ENCODE measurements at places on chromosomes 2 and 18.

- DNase-seq: no peak
Measured at GRCh38 chr18:79615091-79615490, 64.5 kb upstream of the CTDP1 start.

GRCh38 chr18:33010149-33010548, 237.3 kb upstream of the KLHL14 start:
- peak; percentile 14 for DNase-seq

GRCh38 chr2:167157523-167157922, 269.2 kb downstream of the XIRP2 start:
- no peak for DNase-seq

DNA sequence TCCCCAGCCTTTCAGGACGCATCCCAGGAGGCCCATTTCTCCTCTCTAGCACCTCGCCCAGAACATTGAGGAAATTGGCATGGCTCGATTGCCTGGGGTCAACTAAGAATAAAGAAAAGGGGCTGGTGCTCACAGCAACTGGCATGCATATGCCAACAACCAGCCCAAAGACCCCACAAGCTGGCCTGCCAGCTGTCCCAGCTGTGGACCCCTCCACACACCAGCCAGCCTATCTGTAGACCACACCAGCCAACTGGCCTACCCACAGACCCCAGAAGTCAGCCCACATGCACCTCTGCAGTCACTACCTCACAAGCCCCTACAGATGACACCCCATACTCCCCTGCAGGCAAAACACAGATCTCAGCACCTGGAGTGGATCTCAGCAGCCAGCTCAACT, 123.8 kb upstream of the ID2 start:
- DNase-seq: no peak

GRCh38 chr2:60316381-60317033, 236.9 kb downstream of the BCL11A start:
- DNase-seq: no peak

- no peak for DNase-seq
Measured at GRCh38 chr2:242029422-242030225, 160.1 kb downstream of the RTP5 start.

DNA sequence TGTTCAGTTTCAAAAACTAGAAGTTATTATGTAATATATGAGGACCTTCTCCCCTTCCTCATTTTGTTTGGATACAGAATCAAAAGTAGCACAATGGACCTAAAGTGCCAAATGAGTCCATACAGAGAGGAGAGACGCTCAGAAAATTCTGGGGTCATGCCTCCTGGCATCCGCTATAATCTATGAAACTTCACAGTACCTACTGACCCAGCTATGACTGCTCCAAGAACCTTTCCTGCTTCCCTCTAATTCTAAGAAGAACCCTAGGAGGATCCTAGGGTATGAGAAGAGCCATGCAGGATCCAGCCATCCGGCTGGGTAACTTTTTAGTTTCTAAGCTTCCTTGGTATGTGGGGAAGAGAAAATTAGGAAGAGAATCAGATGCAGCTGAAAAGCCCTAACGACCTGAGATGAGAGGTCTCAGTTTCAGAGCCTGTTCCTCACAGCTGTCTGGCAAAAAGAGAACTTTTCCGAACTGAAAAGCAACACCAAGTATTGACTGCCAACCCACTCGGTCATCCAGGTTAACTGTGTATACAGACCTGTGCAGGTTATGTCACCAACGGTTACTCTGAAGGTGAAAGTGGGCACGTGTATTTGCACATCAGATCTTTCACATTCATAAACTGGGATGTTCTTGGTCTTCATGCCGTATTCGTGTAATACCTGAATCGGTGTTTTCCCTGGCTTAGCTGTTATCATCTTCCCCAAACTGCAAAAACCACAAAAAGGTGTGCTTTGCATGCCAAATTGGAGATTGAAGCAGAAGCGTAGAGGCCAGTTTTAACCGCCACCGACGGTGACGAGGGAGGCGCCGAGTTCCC, 1.1 kb downstream of the PRKRA start:
- peak; percentile 49 for DNase-seq

GRCh38 chr18:48785091-48785614, 165.6 kb downstream of the SMAD7 start:
- no peak for DNase-seq

DNA sequence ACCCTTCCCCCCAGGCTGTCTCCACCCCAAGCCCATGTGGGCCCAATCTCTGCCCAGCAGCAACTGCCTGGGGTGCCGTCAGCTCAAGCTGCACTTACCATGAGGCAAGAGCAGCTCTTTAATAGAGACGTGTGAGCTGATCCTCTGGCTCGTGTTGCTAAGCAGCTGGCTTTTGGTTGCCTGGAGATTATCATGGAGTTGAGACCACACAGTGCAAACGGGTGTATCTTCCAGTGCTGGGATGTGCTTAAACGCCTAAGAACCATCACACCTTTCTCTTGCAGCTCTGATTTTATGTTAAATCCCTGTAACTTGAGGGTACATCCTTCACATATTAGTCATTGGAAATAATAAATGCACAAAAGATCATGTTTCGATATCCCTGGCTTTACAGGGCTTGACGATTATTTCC, 271.1 kb downstream of the PRKCE start:
- peak; percentile 90 for DNase-seq

GRCh38 chr18:9394046-9394445, 59.5 kb downstream of the TWSG1 start:
- no peak for DNase-seq

- DNase-seq: peak; percentile 87
Measured at GRCh38 chr2:85678794-85679672, 11.0 kb upstream of the SFTPB start.

DNA sequence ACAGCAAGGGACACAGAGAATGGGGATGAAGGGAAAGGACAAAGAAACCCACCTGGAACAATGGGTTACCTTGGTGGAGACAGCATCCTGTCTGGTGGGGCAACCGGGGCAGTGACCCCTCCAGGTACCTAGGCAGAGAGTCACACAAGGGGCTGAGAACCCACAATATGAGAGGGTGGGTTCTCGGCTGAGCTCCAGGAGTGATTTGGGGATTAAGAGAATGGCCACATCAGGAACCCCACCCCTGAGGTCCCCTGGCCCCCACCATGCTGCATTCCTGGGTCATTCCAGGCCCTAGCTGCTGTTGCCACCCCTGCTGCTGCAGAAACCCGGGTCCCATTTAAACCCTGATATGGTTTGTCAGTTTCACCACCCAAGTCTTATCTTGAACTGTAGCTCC, 172.3 kb downstream of the RTP5 start:
- no peak for DNase-seq

DNA sequence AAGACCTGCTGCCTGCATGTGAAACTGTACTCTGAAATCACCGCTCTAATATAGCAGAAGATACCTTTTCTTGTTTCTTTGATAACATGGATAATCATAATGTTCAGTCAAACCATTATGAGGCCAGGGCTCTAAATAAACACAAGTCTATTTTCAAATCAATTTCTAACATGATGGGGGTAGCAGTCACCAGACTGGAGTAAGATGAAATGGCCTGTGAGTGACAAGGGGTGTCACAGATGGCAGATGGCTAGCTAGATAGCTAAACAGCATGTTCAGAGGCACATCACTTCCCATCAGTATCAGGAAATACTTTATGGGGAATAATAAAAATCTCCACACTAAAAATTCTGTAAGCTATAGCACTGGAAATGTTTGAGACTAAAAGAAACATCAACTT, 14.0 kb downstream of the MBD2 start:
- no peak for DNase-seq

DNA sequence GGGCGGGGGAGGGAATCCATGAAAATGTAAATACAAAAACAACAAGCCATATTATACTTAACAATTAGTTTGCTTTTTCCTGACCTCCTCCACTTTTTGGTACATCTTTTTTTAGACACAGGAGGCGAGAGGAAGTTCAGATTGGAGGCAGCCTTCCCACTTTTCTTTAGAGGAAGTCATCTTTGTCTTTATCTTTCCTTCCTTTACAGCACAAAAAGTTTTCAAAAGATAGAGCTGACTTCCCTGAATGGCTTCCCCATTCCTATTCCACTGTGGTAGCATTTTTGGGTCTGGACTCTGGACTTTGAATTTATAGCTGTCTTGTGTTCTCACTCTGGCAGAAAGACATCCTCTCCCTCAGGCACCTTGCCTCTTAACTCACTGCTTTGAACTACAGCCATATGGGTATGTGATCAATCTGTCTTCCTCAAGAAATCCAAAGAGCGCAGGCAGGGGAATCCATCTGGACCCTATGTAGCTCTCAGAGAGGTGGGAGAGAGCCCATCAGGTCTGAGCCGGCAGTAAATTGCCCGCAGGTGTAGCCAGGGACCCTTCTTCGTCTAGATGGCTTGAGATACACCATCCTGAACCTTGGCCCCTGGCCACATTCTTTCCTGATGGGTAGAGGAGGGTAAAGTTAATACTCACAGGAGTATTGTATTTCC, 101.9 kb downstream of the AQP4 start:
- DNase-seq: no peak

- no peak for DNase-seq
Measured at GRCh38 chr2:25410370-25410769, 68.6 kb upstream of the DNMT3A start.

DNA sequence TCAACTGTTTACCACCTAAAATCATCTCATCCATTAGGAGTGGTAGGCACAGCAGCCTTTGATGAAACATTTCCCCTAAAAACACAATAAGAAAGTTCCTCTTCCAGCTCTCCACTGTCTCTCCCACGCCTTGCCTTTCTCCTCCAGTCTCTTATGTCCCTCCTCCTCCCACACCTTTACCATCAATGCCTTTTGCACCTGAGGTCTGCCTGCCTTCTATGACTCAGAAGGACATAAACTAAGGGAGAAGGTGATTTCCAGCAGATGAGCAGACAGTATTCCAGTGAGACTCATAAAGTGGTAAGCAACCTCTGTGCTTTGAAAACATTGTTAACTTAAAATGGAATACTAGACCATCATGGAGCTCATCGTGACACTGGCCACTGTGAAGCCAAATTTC, 34.2 kb upstream of the NDUFV2 start:
- DNase-seq: no peak

- no peak for DNase-seq
Measured at GRCh38 chr18:10128921-10129501, 215.2 kb downstream of the VAPA start.

- DNase-seq: no peak
Measured at GRCh38 chr2:19607400-19607799, 249.0 kb upstream of the OSR1 start.

DNA sequence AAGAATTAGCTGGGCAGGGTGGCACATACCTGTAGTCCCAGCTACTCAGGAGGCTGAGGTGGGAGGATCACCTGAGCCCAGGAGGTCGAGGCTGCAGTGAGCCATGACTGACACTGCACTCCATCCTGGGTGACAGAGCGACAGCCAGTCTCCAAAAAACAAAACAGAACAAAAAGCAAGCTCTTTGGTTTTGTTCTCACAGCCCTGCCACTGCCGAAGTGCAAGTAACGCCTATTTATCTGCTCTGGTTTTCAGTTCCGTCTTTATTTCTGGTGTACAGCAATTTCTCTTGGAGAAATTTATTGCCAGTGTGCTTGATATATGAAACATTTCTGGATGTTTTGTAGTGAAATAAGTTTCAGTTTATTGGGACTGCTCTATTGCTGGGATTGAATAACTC, 61.9 kb downstream of the RAB10 start:
- no peak for DNase-seq

- peak; percentile 90 for DNase-seq
Measured at GRCh38 chr2:191304939-191305875, 60.0 kb downstream of the MYO1B start.

GRCh38 chr2:100934504-100935371, 67.4 kb upstream of the RPL31 start:
- DNase-seq: no peak

DNA sequence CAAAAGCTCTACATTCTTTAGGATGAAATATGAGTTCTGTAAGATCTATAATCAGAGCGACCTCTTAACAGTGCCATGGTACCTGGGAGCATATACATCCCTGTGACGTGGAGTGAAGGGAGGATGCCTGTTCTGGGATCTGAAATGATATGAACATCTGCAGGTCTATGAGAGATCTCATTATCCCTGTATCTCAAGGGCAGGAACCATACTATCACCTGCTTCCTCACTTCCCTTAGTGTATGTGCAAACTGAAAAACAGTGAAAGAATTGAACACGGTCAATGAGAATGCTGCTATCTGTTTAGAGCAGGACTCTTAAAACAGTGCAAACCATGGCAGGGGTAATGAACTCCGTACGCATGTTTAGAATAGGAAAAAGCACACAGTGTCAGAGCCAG, 364.0 kb downstream of the LPIN1 start:
- no peak for DNase-seq

DNA sequence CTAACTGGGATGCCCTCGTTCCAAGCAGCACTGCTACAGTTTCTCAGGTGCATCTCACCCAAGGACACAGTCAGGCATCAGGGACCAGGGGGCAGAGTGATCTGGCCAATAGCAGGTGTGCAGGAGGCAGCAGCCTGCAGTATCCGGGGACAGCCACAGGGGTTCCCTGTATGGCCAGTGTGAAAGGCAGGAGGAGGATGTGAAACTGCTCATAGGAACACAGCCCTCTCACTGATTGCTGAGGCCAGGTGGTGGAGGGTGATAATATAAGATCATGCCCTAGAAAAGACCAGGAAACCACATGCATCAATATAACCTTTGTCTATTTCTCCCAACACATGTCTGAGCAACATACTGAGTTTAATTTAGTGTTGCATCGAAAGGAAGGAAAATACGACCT, 112.7 kb upstream of the TACR1 start:
- peak; percentile 35 for DNase-seq

DNA sequence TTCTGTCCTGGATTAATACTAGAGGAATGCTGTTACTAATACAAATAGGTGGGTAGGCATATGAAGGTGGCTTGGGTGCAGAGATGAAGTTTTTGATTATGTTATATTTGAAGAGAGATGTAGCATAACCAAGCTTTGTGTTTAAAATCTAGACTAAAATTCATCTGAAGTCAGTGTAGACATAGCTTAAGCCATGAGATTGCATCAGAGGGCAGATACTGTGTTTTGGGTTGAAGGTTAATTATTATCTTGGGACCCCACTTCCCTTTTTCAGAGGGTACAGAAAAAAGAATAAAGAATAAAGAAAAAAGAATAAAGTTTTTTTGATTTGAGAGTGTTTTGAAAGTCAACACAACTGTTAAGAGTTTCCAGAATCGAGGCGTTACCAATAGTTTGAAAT, 13.0 kb downstream of the PPM1B start:
- DNase-seq: no peak

DNA sequence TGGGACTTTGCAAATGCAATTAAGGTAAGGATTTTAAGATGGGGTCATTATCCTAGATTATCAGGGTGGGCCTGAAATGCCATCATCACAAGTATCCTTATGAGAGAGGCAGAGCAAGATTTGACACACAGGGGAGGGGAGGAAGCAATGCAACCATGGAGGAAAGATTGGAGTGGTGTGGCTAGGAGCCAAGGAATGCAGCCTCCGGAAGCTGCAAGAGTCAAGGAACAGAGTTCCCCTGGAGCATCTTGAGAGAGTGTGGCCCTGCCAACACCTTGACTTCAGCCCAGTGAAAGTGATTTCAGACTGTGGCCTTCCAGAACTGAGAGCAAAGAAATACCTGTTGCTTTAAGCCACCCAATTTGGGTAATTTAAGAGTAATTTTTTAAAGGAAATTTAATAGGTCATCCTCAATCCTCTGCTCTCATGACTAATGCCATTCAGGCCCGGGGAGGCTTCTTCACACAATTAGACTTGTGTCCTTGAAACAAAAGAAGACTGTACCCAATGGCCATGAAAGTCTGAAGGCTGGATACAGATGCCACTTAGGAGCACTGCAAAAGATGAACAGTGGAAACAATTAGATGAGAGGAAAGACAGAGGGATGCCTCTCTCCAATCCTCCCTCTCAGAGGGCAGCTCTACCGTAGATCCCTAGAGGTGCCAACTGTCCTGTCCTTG, 250.3 kb upstream of the ID2 start:
- no peak for DNase-seq

- peak; percentile 45 for DNase-seq
Measured at GRCh38 chr18:49006641-49007454, 56.1 kb upstream of the SMAD7 start.
